ENCODE measurements at places on chromosomes 2 and 18.

DNA sequence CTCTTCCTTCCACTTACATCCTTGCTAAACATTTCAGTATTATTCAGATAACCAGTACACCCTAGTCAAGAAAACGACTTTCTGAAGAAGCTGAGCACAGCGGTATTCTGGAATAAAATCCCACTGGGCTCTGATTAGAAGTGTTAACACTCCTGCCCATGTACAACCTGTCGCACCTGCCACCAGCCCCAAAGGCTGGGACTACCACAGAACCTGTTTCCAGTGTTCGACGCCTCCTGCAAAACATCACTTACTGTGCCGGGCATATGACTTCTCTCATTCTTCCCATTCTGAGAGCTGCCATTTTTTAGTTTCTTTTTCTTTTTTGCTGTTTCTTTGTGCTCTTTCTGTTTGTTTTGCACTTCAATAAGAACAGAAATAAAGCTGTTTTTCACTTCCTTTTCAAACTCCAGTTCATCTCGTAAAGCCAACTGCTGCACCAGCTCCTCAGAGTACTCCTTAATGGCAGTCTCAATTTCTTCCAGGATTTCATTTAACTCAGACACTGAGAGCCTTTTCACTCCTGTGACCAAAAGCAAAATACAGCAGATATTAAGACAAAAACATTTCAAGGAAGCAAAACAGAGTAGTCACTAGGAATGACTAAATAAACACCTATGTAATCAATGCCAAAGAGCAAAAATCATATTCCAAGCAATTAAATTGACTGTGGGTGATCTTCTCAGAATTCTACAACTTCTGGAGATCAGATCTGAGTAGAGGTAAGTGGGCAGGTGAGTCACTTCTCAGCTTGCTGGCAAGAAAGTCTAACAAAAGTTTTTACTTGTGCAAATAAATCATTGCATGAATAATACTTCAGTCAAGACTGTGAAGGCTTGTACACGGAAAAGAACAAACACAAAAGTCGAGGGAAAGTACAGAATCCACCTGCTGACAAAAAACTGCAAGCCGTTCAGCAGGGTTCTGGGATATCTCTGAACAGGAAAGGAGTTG lies 19.3 kb downstream of the FEZ2 start:
- DNase-seq = no peak

GRCh38 chr2:203246646-203247045 lies 7.8 kb downstream of the CYP20A1 start:
- no peak for DNase-seq

- no peak for DNase-seq
Observed at GRCh38 chr2:108262036-108262435, 22.3 kb downstream of the SULT1C3 start.

DNA sequence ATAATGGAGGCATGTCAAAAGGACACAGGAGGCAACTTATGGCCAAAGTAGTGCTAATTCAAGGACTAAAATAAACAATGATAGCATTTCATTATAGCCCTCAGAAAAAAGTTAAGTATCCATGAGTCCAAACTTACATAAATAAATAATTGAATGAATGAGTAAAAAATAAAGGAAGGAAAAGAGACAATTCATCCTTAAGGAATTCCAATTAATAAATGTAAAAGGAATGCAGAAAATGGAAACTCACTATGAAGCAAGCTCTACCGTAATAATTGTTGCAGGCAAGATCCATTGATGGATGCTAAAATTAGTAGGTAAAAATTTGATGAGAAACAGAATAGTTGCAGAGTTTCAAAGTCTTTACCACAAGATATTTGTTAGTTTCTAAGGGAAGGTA lies 88.2 kb upstream of the RAPGEF4 start:
- DNase-seq = no peak

- DNase-seq = no peak
Observed at GRCh38 chr2:165141601-165142354, 62.1 kb downstream of the SCN3A start.

DNA sequence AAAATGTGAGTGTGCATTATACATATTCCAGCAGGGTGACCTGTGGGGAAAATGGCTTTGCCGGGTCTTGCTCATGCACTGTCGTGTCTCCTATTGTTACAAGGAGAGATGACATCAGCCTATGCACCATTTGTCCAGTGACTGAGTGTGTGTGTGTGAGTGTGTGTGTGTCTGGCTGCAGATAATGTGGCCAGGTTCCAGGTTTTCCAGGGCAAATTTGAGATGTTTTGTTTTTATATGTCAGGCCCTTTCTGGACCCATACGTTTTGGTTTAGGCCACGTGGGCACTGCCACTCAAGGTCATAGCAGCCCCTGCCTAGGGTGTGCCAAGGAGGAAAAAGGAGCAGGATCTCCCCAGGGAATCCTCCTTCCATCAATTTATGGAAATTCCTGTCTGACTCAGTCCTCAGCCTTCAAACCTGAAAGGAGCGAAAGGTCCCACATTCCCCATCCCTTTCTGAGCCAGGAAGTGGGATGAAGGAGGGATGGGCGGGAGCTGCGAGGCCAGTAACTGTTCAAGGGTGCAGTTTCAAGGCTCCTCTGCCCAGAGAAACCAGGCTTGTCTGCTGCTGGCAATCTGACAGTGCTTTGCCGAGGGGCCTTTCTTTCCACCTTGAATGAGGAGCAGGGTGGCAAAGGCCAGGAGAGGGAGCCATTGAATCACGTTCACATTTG lies 93.0 kb upstream of the SMAD2 start:
- no peak for DNase-seq

- DNase-seq = no peak
Observed at GRCh38 chr2:233972941-233973575, 55.9 kb downstream of the TRPM8 start.

DNA sequence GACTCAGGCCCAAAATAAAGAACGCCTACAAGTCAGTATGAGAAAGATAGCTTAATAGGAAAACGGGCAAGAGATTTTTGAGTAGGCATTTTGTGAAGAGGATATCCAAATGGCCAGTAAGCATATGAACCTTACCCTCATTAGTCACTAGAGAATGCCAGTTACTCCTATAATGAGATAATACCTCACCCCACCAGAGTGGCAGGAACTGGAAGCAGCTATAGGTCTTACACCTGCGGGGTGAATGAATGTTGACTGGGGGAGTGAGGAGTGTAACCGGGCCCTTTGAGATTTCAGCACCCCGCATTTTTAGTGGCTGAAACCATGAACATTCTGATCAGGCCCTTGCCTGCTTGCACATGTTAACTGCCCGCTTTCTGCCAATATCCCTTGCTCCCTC lies 7.5 kb upstream of the PTPN2 start:
- DNase-seq = no peak

- no peak for DNase-seq
Observed at GRCh38 chr2:188576651-188577050, 285.0 kb downstream of the GULP1 start.

DNA sequence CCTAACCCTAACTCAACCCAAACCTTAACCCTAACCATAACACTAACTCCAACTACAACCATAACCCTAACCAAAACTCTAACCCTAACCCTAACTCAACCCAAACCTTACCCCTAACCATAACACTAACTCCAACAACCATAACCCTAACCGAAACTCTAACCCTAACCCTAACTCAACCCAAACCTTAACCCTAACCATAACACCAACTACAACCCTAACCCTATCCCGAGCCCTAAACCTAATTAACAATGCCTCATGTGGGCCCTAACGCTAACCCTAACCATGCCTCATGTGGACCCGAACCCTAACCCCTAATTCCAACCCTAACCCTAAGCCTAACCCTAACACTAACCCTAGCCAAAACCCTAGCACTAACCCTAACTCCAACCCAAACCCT lies 11.5 kb upstream of the GPR35 start:
- no peak for DNase-seq

DNA sequence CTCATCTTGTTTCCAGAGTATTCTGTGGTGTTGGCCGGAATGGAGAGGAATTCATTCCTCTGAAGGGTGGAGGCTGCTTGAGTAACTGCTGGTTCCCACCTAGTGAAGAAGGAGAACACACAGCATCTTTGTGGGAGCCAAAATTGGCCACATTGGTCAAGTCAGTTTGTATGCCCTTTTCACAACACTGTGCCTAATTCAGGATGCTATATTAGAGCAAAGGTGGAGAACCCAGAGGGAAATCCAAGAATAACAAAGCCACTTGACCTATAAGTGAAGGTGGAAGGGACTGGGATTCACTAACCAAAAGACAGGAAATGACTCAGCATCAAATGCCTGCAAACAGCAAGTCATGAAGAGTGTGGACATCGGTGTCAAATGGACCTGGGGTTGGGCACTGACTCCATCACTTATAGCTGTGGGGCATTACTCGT lies 27.3 kb upstream of the MLPH start:
- DNase-seq = no peak

- DNase-seq = no peak
Observed at GRCh38 chr2:107027810-107028209, 141.8 kb upstream of the ST6GAL2 start.

DNA sequence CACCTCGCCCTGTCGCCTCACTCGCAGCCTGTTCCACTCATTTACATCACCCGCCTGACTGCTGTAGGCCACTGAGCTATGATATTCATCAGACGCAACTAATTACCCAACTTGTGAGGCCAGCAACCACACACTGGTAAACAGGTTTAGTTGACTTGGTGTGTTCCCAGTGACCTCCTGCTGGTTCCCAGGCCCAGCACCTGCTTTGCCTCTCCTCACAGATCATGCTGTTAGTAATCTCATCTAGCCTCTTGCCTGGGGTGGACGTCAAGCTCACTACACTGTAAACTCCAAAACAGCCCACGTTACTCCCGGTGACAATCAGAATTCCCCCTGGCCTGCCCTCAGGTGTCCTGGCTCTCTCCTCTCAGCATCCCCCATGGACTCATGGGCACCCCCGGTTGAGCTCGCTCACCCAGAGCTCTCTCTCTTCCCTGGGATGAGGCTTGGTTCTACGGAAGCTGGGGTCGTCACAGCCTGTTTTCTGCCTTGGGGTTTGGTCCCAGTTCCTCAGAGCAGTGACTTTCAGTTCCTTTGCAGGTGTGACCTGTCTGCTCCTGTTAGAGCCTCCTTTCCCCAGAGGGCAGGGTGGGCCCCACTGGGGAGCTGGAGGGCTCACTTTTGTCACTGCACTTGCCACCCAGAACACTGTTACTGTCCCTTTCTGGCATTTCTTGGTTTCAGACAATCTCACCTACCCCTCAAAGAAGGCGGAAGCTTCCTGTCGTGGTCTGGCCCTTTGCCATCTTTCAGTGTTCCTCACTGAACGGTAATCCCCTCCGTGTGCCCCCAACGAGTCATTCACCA lies 40.3 kb downstream of the INPP5D start:
- no peak for DNase-seq

DNA sequence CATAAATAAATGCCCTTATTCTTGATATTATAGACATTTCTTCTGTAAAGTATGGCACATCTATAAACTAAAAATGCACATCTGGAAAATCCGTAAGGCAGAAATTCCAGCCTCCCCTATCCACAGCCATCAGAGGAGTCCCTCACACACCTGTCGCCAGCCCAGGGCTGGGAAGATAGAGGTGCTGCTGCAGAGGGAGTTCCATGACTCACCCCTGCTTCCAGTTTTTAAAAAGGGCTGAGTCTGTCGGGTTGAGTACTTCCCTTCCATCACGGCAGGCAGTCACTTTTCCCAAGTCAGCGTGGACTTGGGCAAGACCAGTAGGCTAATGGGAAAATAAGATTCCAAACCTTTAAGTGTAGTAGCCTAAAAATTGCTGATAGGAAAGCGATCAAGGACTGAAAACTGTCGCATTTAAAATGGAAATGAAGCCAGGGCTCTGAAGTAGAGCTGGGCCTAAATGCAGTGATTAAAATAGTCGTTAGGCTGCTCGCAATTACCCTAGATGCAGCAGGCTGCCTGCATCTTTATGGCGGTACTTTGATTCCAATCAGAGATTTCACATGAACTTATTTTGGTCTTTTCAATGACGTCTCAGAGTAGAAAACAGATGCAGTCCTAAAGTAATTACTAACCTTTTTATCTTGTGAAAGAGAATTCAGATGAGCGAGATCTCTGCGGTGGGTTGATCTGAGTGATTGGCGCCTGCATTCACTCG lies 280.5 kb downstream of the AGAP1 start:
- no peak for DNase-seq

- no peak for DNase-seq
Observed at GRCh38 chr2:39217192-39217550, 26.6 kb downstream of the CDKL4 start.

DNA sequence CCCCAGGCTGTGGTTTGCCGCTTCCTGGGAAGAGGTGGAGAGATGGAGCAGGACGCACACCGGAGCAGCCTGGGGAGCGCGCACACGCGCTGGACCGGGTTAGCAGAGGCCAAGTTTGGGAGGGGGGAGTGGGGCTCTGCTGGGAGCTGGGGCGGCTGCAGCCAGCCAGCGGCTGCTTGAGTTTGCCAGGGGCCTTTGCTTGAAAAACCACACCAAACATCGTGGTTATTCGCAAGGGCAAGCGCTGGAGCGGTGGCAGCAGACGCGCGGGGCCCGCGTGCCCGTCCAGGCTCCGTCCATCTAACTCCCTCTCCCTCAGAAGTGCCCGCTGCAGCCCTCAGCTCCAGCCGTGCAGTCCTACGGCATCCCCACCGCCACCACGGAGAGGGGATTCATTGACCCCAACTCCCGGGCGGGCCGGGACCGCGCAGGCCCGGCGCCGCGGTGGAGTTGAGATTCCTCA lies 4.6 kb downstream of the PTGR3 start:
- DNase-seq = no peak

DNA sequence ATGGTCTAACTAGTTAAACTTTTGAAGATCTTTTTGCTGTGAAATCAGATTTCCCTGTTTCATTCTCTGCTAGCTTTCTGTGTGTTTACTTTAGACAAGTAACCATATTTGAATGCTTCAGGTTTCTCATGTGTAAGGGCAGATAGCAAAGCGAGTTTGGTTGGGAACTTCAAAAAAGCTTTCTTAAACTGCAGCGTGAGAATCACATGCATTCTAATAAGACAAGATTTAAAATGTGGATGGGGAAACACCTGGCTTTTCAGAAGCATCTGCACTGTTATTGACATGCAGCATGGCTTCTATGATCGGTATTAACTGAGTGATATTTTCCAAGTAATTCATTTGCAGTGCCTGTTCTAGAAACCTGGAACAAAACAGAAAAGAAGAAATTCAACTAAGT lies 119.3 kb downstream of the ABCA12 start:
- no peak for DNase-seq

DNA sequence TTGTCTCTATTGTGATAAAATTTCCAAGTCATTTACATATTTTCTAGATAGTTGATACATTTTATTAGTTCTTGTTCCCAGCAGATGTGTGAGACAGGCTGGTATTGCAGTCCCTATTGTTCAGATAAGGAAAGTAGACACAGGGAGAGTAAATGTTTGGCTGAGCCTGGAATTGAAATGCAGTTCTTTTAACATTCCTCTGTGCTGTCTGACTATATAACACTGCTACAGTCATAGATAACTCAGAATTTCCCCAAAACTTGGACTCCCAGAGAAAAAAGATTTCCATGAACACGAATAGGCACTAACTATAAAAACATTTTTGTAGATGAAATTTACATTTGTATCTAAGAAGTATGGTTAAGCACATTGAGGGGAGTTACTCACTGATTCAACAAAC lies 71.4 kb downstream of the PLCL1 start:
- no peak for DNase-seq

Data from NCI-H1048 (cell line).